Activated naive CD8-positive, alpha-beta T cell treated with anti-CD3 and anti-CD28 coated beads, Interleukin-2, amount 50 U/mL, for 16 hours (primary cell): ENCODE measurements at places on chromosomes 12 and 14.

DNA sequence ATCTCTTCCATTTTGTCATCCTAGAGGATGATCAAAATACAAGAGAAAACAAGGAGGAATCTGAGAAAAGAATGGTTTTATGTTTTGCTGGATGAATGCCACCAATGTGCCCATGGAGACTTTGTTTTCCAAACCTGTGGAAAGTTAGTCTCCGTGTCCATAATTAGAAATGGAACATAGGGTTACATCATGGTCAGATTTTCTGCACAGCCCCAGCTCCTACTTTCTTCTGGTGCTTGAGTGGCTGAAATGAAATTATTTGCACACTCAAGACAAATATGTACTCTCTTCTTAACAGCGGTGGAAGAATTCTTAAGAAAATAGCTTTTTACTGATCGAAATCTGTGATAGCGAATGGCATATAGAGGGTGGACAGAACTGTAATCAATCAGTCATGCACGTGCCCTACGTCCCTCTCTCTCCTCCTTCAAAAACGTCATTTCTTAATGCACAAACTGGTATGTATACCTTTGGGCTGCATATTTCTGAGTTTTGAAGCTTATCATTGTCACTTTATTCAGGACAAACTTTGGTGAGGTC lies 825.2 kb downstream of the AACS start:
- DNase-seq: no peak

GRCh38 chr12:67415473-67415872 lies 146.3 kb downstream of the CAND1 start:
- DNase-seq: no peak

- DNase-seq: no peak
These were observed 211.8 kb downstream of the PPM1H start for GRCh38 chr12:62722971-62723680.

DNA sequence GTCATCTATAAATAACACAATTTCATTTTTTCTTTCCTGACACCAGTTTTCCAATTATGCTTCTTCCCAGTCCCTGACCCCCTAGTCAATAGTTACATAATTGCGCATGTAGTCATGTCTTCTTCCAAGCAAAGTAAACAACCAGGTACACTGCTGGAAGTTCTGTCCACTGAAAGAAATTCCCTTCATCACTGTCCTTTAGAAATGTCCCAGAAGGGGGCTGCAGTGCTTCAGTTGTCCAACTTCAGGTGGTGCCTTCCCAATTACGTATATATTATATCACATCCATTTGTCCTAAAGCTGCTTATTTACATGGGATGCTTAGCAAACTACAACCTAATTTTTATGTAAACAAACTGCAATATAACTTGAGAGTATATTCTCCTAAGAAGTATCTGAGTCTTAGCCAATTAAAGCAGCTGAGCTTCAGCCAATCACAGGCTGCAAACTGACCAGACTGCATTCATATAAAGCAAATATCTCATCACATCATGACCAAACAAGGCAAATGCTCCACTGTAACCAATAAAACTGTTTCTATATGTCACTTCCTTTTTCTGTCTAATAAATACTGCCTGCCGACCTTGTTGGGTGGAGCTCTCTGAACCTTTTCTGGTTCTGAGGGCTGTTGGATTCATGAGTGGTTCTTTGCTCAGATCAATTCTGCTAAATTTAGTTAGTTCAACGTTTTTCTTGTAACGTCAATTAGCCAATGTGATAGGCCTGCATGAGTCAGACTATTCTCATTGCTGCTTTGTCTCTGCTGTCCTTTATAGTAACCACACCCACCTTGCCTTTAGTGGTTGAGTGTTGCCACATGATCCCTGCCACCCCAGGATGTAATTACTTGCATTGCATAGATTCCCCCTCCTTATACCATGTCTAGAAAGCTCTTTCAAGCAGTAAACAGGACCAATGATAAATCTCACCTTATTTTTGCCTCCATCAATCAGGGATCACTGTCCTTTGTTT lies 239.3 kb downstream of the ALG10B start:
- no peak for DNase-seq

DNA sequence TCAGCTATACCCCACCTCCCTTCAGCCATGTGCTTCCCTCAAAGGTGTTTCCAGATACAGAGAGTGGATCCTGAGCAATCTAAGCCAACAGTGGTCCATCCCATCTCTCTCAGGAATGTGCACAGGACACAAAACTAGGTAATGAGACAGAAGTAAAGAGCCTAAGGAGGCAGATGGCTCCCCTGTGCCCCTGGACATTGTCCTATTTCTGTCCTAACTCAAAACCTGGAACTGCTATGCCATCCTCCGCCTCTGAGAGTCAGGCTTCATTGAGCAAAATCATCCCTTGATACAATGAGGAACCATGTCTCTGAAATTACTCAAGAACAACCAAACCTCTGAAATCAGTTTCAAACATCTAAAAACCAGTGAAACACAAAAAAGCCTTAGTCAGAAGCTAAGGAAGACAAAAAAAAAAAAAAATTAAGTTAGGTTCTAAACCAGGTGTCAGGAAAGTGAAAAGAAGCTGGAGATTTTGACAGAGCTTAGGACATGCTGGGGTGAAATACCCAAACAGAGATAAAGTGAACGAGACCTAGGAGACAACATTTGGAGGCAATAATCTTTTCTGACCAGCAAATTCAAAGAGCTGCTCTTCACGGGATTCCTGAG lies 200.3 kb upstream of the PLEKHG7 start:
- no peak for DNase-seq
